ENCODE measurements at places on chromosomes 5 and 9. TPM values are rescaled to one million over a fixed set of nuclear protein-coding genes. Genes with fewer than 3 reads are reported as not detected.
A peak's percentile ranks its signal among the peaks of the same experiment; 100 is the strongest.

DNA sequence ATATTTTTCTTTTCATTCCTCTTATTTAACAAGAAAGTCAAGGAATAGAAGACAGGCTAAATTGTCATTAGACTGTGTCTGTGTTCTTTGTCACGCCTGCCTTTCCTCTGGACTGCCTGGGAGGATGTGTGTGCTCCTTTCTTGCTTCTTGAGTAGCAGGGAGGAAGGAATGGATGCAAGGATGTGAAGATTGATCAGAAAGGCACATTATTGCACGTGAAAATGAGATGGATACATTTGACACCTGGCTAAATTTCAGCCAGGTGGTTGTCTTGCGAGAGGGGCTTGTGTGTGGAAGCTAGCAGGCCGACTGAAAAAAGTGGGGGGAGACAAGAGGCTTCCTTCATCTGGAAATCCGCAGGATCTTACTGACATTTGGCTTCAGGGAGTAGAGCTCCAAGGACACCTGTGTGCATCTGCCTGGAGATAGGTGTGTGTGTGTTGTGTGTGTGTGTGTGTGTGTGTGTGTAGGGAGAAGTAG lies 200.1 kb downstream of the MEF2C start:
- no peak for DNase-seq
- no peaks in the 10 kb centered on the region for H3K36me3 ChIP-seq
- no peaks in the 10 kb centered on the region for H3K4me1 ChIP-seq

SPINK7 gene
- total RNA-seq: not detected

- peaks cover 77% of the 10 kb centered on the region for H3K36me3 ChIP-seq
- no peaks in the 10 kb centered on the region for H3K27me3 ChIP-seq
- H3K27ac ChIP-seq: no peak overlapping the region
- no peak overlapping the region for H3K4me3 ChIP-seq
- no peak for DNase-seq
Measured at GRCh38 chr9:81682797-81683196, 6.5 kb downstream of the TLE1 start.

ENHO gene
- not detected for total RNA-seq

DNA sequence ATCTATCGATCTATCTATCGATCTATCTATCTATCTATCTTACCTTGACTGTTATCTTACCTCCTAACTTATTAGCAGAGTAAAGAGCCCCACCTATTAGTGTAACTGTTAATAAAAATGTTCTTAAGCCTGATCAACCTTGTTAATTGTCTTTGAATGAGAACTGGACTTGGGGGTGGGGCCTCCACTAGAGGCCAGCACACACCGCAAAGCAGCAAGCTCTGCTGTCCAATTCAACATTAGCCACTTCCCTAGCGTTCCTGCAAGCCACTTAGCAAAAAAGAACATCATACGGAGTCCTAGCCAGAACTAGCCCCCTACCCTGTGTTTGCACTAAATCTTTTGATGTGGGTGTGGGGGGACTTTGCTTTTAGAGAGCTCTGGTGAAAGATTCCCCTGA lies 515.8 kb downstream of the KDM4C start:
- no peaks in the 10 kb centered on the region for H3K27me3 ChIP-seq
- no peaks in the 10 kb centered on the region for H3K4me1 ChIP-seq
- H3K36me3 ChIP-seq: no peaks in the 10 kb centered on the region
- DNase-seq: peak; percentile 32

GRCh38 chr5:130555429-130555828 lies 609.6 kb downstream of the HINT1 start:
- no peak overlapping the region for H3K27ac ChIP-seq
- H3K27me3 ChIP-seq: no peaks in the 10 kb centered on the region
- no peaks in the 10 kb centered on the region for H3K36me3 ChIP-seq
- H3K4me3 ChIP-seq: no peak overlapping the region

DNA sequence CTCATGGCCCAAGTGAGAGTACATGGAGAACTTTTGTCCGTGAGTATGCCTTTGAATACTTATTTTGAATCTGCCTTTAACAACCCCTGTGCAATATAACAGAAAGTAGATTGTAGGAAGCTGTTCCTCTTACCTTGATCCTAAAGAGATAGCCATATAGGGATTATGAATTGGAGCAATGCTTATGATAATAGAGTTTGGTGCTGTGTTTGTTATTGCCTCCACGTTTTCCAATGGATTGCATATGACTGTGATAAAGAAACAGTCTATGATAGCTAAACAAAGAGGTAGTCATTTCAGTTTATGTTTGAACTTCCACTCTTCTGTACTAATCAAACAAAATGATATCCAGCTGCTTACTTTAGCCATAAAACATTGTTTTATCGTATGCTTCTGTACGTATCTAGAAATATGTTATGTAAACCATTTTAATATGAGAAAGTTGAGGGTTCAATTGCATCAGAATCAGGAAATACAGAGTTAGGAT lies 199.6 kb upstream of the RGMB start:
- no peak for DNase-seq
- no peaks in the 10 kb centered on the region for H3K36me3 ChIP-seq
- no peaks in the 10 kb centered on the region for H3K27me3 ChIP-seq

GRCh38 chr5:168699002-168699401 lies 119.8 kb upstream of the PANK3 start:
- H3K4me1 ChIP-seq: no peaks in the 10 kb centered on the region
- H3K4me3 ChIP-seq: no peak overlapping the region
- no peak overlapping the region for H3K27ac ChIP-seq
- DNase-seq: no peak
- H3K27me3 ChIP-seq: no peaks in the 10 kb centered on the region
- H3K36me3 ChIP-seq: no peaks in the 10 kb centered on the region

DNA sequence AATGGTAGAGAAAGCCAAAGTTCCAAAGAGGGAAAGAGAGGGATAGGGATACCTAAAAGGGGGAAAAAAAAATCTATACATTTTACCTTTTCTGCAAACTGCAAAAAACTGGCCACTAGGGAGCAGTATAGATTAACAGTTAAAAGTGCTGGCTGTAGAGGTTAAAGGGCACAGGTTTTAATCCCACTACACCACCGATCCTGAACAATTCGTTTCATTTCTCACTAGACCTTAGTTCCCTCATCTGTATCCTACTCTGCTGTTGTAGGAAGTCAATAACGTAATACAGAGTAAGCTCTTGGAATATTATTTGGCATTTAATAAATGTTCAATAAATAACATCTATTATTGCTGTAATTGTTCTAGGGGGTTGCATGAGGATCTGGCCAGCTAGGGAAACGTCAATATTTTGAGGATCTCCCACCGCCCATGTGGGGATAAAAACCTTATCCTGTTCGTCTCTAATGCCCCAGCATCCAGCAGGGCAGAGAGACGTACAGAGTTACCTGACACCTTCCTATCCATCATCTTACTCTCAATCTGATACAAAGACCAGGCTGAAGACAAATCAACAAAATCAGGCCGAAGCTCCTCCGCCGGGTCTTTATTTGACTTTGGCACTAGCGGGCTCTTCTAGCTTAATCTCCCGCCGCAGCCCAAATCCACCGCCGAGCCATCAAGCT lies 757 bp downstream of the CDC26 start:
- peak; percentile 53 for DNase-seq
- peak overlapping the region; percentile 86 for H3K4me3 ChIP-seq
- H3K36me3 ChIP-seq: peaks cover 41% of the 10 kb centered on the region

- DNase-seq: no peak
- H3K4me3 ChIP-seq: no peak overlapping the region
- no peaks in the 10 kb centered on the region for H3K36me3 ChIP-seq
- no peaks in the 10 kb centered on the region for H3K4me1 ChIP-seq
- no peak overlapping the region for H3K27ac ChIP-seq
- H3K27me3 ChIP-seq: peaks cover 4% of the 10 kb centered on the region
Measured at GRCh38 chr9:84671586-84672521, 2.3 kb downstream of the NTRK2 start.

DNA sequence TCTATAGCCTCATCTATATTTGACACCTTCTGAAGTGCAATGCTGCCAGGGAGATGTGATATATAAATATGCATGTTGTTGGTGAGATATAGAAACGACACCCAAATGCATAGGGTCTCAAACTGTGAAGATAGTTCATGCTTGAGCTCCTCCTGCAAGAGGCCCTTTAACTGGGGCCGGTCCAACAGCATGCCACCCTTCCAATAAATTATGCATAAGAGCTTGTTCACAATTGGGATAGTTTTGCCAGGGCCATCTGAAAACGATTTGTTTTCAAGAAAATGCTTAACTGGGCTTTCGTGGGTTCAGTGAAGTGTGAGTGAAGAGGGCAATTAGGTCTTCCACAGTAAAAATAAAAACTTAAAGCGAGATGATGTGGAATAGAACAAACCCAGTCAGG lies 424.2 kb upstream of the WWC1 start:
- no peak overlapping the region for H3K4me3 ChIP-seq
- H3K27ac ChIP-seq: no peak overlapping the region
- no peaks in the 10 kb centered on the region for H3K4me1 ChIP-seq
- H3K27me3 ChIP-seq: no peaks in the 10 kb centered on the region
- no peak for DNase-seq
- no peaks in the 10 kb centered on the region for H3K36me3 ChIP-seq

DNA sequence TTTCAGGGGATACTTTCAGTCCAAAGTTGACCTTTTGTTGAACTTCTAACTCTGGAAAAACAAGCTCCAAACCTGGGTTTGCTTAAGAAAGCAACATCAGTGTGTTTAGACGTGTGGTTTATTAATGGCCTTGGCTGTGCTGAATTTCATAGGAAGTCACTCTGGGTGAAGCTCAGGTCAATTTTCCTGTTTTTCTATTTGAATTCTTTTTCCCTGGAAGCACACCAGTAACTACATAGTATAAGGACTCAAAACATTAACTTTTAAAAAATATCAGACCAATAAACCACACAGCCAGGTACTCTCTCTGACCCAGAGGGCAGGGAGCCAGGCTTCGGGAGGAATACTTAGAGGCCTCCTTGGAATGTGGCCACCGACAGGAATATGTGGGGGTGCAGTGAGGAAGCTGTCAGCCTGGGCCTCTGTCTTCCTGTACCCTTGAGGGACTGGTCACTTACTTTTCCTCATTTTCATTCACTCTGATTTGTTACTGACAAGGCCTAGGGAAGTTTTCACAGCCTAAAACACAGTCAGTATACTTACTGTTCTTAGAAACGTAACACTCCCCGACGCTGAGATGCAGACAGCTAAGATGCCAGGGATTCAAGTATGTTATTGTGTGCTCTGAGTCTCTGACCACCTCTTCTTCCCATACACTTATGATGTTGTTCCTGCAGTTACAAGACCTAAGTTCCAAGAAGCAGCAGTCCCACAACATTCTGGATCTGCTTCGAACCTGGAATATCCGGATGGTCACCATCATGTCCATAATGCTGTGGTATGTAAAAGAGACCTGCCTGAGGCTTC lies 18.9 kb downstream of the SLC22A5 start:
- no peaks in the 10 kb centered on the region for H3K36me3 ChIP-seq
- no peaks in the 10 kb centered on the region for H3K27me3 ChIP-seq
- no peak overlapping the region for H3K27ac ChIP-seq
